ENCODE measurements at places on chromosomes 1 and 21.

DNA sequence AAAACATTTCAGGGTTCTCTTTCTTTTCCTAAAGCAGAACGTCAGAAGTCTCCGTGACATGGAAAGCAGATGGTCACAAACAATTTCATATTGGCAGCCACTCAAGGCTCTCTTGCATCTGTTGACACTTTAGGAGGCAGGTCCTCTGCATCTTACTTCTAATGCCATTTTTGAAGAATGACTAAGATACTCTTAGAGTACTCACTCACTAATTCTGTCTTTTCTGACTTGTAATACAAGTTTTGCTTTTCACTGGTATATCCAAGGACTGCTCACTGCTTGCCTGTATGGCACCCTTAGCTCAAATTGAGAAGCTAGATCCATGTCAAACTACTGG lies 68.3 kb downstream of the PRRX1 start:
- DNase-seq, result no peak

GRCh38 chr1:22654692-22655091 lies 1.7 kb downstream of the C1QB start:
- no peak for DNase-seq

GRCh38 chr1:95207223-95207935 lies 26.6 kb upstream of the RWDD3 start:
- DNase-seq, result no peak

- DNase-seq, result no peak
These were observed 485.3 kb upstream of the NFIA start for GRCh38 chr1:60596791-60597750.

DNA sequence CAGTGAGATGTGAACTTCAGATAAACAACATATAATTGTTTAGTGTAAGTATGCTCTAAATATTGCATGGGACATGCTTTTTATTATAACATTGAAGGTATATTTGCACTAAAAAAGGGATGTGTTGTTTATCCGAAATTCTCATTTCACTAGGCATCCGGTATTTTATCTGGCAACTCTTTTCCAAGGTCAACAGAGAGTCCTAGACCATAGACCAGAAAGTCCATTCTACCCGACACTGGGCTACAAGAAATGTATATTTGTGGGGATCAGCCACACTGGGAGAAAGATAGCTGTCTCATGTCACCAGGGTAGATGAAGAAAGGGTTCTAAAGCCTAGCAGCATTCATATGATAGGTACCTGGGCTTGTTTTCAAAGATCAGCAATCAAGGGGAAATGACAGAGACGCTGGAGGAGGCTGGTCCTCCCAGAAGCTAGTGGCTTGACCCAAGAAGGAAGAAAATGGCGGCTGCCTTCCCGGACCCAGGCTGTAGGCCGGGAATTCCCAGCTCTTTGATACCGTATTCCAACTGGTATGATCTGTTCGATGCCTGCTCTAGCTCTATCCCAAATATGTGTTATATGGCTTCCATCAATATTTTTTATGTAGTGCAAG lies 161.1 kb upstream of the IRF2BP2 start:
- DNase-seq, result no peak

DNA sequence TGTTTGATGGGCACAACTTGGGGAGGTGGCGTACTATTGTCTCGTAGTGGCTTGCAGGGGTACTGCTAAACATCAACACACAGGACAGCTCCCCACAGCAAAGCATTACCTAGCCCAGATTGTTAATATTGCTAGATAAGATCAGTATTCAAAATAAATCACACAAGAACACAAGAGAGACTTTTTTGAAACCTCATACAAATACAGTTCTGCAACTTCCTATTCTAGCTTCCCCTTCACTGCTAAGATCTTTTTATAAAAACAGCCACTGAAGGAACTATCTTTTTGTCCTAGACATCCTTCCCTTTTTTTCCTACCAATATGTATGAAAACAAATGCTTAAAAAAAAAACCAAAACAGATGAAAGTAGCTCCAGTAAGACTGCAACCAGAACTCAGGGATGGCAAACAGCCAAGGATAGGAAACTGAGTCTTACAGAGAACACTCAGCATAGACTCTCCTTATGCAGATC lies 137.8 kb upstream of the KRTAP19-8 start:
- no peak for DNase-seq

DNA sequence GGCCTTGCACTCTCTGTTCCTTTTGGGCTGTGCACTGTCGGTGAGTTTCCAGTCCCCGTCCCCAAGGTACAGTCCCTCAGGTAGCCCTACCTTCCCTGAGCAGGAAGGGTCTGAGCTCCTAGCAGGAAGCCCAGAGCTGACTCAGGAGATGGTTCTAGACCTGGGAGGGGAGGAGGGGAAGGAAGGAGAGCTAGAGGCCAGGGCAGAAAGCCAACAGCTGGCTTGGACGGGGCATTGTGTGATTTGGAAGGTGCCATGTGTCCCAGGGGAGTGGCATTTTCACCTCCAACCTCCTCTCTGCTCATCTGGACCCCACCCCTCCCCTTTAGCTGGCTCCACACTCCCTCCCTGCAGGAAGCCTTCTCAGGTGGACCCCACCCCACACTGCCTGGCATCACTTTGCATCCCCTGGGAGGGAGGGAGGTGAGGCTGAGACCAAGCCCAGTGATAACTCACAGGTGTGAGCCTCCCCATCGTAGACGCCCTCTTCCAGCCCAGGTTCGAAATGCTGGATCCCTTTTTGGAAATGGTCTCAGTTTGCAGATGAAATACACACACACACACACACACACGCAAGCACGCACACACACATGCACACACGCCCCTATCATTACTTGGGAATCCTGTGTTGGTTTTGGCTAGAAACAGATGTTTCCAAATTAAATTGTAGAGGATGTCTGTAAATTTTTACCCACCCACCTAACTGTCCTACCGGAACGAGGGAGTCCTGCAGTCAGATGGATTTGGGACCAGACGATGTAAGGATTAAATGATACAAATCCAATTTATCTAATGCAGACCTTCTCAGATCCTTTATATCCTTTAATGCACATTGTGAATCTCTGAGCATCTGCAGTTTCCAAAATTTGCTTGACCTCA lies 19.7 kb upstream of the IFNLR1 start:
- no peak for DNase-seq

DNA sequence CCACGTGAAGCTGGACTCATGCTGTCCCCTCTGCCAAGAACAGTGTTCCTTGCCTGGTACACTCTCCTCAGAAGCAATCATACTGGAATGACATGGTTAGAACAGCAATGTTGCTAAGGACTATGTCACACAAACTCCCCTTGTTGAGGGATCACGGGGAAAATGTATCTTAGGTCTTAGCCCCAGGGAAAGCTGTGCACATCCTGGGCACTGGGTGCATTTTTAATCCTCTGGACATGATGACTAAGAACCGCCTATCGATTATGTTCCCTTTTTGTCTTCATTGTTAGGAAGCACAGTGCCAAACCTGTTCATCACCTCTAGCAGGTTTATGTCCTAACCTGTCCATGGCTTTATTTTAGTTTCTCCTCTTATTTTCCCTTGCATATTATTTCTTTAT lies 115.1 kb downstream of the HIVEP3 start:
- no peak for DNase-seq

GRCh38 chr1:12460121-12460520 lies 157.9 kb downstream of the DHRS3 start:
- no peak for DNase-seq

DNA sequence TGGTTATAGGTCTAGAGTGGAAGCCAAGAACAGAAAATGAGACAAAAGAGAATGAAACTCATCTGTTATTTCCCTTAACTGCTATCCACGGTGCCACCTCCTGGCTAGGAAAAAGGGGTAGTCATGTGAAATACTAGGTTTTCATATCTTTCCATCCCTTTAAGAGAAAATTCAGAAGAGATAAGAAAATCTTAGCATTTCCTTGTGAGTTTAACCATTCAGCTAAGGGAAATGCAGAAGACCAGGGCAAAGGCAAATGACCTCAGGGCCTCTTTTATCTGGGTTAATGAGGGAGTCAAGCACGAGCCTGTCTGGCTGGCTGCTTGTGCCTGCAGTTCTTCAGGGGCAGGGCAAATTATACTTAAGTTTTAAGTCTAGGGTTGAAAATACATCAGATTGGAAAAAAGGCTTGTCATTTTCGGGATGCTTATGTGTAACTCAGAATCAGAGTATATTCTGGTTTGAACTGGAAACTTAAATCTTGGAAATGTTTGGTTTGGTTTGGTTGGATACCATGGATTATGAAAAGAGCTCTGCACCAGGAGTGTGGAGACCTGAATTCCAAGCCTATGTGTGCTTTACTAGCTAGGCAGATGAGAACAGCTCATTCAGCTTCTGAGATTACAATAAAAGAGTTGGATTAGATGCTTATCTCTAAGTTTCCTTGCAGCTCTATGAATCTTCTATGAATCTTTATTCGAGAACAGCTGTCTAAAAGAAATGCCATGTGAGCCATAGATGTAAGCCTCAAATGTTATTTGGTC lies 19.9 kb downstream of the NIBAN1 start:
- DNase-seq, result no peak

- no peak for DNase-seq
These were observed 18.6 kb upstream of the C1orf105 start for GRCh38 chr1:172401892-172402291.
